ENCODE measurements at places on chromosomes 12 and 14.
A peak's percentile ranks its signal among the peaks of the same experiment; 100 is the strongest.

DNA sequence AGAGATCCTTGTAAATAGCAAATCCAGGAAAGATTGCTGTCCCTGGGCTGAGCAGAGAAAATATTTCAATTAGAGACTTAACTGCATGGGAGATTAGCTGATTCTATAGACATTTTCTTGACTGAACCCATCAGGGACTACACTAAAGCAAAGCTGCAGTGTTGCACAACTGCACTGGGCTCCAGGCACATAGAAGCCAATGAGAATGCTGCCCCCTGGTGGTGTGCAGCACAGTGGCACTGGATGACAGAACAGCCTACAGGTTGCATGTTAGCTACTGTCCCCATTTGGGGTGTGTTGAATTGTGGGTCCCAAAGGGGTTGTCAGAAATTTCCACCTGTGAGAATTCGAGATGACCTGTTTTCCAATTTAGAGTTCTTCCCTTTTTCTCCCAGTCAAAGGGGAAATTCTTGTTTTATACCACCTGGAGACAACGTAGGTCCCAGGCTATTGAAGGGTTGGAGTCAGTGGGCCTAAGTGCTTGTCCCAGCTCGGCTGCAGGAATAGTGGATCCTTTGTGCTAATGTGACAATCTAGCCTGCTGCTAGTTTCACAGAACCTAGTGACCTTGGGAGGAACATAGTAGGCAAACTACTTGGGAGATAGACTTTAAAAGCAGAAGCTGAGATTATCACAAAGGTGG lies 114.7 kb downstream of the SLC8A3 start:
- peak; percentile 46 for DNase-seq

GRCh38 chr12:117109943-117110635 lies 10.9 kb upstream of the TESC start:
- no peak for DNase-seq

DNA sequence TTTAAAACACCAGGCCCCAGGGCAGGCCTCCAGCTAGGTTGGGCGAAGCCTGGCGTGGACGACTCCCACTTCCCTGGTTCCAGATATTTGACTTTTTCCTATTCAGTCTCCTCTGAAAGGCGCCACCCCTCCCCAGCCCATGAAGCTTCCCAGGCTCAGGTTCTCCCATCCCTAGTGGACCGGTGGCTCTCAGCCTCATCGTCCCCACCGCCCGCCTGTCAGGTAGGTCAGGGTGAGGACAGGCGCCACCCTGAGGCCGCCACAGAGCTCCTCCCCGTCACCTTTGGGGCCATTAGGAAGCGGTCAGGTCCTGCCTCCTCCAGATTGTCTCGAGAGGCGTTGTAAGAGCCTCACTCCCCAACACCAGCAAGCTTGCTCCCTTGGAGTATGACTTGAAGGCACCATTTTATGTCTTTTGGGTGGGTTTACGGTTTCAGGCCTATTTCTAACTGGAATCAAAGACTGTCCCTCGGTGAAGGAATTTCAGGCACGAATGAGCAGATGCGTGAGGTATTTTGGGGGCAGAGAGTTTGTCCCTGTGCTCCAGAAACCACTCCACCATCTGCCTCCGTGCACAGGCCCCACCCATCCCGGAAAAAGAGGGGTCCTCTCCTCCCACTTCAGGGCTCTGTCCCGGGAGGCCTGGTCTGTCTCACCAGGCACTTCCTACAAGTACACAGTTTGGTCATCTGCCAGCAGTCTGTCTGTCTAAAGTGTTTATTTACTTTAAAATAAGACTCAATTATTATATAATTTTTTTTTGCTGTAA lies 55.6 kb downstream of the TSPAN9 start:
- DNase-seq: no peak

- DNase-seq: no peak
Measured at GRCh38 chr12:24488091-24488596, 460.8 kb downstream of the BCAT1 start.

DNA sequence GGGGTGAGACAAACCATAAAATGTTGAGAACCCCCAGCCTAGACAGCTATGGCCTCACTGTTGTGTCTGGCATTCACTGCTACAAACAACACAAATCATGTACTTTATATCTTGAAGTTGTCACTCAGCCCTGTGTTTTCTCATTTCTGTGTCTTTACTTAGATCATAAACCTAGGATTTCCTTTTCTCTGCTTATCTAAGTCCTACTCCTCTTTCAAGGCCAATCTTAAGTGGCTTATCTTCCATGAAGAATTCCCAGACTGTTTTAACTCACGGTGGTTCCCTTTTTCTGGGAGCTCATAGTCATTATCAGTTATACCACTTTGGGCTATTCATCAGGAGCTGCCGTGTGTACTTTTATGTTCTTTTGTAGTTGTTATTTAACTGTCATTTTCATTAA lies 42.1 kb downstream of the FLRT2 start:
- no peak for DNase-seq

GRCh38 chr14:36493761-36494160 lies 26.3 kb downstream of the NKX2-1 start:
- no peak for DNase-seq

GRCh38 chr12:123237646-123238329 lies 4.6 kb downstream of the MTRFR start:
- peak; percentile 76 for DNase-seq

DNA sequence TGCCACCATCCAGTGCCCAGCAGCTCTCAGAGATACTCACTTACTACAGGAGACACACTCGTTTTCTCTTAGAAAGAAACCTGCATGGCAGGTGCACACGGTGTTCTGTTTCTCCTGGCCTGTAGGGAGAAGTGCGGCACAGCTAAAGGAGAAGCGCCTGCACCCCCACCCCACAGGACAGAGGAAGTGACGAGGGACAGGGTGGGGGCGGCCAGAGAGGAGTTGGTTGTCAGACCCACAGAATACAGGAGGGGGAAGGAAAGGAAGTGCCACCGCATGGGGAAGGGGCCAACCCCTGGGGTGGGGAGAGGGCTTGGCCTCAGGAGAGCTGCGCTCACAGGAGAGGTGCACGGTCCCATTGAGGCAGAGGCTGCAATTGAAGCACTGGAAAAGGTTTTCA lies 8.8 kb downstream of the TNFRSF1A start:
- DNase-seq: no peak

- DNase-seq: no peak
Measured at GRCh38 chr12:115311875-115312274, 627.9 kb upstream of the TBX3 start.

GRCh38 chr12:122423258-122424165 lies 1.0 kb upstream of the CLIP1 start:
- no peak for DNase-seq

GRCh38 chr12:78671295-78671694 lies 193.3 kb upstream of the SYT1 start:
- no peak for DNase-seq

- DNase-seq: no peak
Measured at GRCh38 chr12:71752891-71753290, 1.8 kb upstream of the RAB21 start.

- DNase-seq: no peak
Measured at GRCh38 chr12:123889848-123890535, 82.6 kb downstream of the CCDC92 start.

- no peak for DNase-seq
Measured at GRCh38 chr14:73323896-73324399, 86.6 kb downstream of the PAPLN start.

- DNase-seq: peak; percentile 22
Measured at GRCh38 chr14:86057018-86057667, 527.2 kb downstream of the FLRT2 start.

DNA sequence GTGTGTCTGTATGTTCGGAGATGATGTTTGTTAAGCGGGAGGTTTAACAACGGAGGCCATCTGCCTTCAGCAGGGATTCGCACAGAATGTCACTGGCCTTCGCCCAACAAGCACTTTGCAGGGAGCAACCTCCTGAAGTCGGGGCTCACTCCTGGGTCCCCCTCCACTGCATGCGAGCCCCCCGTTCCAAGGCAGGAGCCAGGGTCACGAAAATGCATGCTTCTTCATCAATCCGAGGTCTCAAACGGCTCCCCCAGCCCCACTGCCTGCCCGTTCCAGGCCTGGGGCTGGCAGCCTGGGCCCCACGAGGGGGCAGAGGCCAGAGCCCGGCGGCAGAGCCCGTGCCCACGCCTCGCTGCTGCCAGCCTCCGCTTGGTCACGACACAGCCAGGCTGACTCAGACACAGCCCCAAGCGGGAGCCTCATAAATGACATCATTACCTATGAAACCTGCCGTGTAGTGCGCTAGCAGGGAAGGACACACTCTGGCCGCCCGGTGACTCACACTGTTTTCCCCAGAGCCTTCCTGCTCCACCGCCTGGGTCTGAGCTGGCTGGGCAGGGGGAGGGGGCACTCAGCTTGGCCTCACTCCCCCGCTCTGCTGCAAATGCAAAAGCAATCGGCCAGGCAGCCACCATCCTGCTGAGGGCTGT lies 169.5 kb upstream of the RTL1 start:
- no peak for DNase-seq

DNA sequence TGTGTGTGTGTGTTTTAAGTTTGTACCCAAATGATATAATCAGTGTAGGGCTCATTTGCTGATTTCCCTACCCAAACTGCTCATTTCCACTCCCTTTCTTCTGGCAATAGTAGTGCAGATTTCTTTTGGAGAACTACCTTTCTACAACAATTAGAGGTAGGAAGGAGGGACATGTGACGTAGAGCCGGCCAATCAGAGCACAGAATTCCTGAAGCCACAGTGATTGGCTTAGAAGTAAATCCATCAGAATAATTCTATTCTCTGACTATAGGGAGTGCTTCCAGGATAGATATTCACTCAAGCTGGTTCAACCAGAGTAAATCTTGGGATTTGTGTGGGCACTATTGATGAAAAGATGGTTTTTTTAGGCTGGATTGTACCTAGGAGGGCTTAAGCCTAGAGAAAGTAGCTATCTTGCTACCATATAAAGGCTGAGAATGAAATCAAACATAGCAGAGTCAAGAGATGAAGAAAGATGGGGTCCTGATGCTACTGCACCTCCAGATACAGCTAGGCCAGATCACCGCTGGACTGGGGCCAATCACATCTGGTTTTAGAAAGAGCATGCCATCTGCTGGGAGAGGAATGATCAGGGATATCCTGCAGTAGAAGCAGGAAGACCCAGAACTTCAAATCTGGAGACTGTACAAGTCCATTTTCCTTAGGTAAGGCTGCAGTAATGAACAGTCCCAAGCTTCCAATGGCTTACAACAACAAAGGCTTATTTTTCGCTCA lies 54.1 kb upstream of the NUAK1 start:
- DNase-seq: no peak

- DNase-seq: no peak
Measured at GRCh38 chr12:91142221-91142631, 30.9 kb upstream of the LUM start.

DNA sequence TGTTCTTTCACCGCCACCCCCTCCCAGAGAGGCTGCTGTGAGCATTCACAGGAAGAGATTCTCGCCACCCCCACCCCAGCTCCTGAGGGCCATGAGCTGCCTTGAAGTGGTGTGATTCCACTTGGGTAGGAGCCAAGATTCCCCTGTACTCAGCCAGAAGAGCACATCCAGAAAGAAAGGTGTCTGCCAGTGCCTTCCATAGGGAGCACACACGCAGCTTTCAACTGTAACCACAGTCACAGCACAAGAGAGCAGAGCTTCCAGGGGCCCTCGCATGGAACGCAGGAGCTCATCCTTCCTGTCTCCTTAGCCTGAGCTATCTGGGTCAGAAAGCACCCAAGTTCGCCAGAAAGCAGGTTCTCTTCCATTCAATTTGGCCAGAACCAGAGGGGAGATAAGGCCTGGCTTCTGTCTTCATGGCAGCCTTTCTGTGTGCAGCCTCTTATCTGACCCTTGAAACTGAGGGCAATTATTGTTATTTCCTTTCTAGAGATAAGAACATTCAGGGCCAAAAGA lies 66.6 kb upstream of the SCN8A start:
- DNase-seq: no peak

- no peak for DNase-seq
Measured at GRCh38 chr14:26204366-26204727, 393.5 kb downstream of the NOVA1 start.

GRCh38 chr12:71662849-71663560 lies 643 bp downstream of the ZFC3H1 start:
- DNase-seq: peak; percentile 79

GRCh38 chr14:28653521-28653920 lies 113.1 kb upstream of the FOXG1 start:
- DNase-seq: no peak

DNA sequence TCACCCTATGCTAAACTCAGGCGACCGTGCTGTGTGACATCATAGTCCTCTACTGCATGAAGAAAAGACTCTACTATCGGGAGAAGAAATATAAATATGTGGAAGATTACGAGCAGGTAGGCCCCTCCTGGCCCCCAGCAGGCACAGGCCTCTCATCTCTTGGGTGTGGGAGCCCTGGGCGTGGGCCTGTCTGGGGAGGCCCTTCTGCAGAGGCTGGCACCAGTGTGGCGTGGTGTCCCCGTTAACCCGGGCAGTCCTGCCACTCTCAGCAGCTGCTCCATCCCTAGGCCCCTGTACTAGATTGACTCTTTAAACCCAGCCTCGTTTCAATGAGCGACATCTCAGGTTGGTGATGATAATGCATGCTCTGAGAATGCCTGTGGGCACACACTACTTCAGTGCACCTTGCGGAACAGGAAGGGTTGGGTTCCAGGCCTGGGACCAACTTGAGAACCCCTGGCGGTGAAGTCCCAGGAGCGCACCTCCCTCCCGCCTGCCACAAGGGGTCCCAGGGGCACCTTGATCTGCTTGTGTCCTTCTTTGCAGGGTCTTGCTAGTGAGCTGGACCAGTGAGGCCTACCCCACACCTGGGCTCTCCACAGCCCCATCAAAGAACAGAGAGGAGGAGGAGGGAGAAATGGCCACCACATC lies 23.2 kb downstream of the P2RX4 start:
- no peak for DNase-seq

GRCh38 chr12:125491553-125491952 lies 426.3 kb downstream of the AACS start:
- DNase-seq: no peak

GRCh38 chr12:44812062-44812461 lies 64.1 kb downstream of the NELL2 start:
- peak; percentile 28 for DNase-seq

DNA sequence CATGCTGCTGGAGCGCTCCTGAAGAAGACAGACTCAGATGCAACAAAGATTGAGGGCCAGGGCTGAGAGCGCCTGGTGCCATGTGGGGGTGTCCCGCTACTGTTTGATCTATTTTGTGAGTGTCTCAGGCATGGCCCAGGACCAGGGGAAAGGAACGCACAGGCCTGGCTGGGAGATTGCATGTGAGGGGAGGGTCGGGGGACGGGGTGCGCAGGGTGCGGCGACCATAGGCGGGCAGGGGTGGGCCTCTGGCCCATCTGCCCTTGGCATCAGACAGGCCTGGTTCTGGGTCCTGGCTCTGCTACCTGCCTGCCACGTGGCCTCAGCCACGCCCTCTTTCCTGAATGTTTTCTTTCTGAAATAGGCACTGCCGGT lies 47.5 kb downstream of the BEGAIN start:
- DNase-seq: peak; percentile 3

DNA sequence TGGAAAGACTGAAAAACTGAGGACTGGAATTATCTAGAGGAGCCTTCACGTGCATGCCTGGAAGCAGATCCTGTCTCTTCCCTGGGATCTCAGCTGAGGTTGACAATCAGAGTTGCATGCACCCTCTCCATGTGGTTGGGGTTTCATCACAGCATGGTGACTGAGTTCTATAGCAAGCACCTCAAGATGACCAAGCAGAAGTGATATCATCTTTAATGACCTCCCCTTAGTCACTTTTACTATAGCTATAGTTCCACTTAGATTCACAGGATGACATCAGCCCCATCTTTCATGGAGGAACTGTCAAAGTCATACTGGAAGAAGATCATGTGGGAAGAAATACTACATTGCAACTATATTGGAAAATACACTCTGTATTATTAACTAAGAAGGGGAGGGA lies 105.8 kb upstream of the ATXN7L3B start:
- DNase-seq: no peak

GRCh38 chr12:70876952-70877351 lies 43.6 kb downstream of the PTPRR start:
- DNase-seq: no peak

All from activated naive CD4-positive, alpha-beta T cell treated with anti-CD3 and anti-CD28 coated beads, Interleukin-2, amount 50 U/mL, for 16 hours (primary cell).